ENCODE measurements at places on chromosomes 1 and 21. TPM values are rescaled to one million over a fixed set of nuclear protein-coding genes. Genes with fewer than 3 reads are reported as not detected.

GRCh38 chr1:114427612-114428011, 83.4 kb downstream of the TRIM33 start:
- H3K4me1 ChIP-seq = peaks cover 11% of the 10 kb centered on the region
- H3K4me3 ChIP-seq = no peak overlapping the region
- peaks cover 14% of the 10 kb centered on the region for H3K36me3 ChIP-seq
- no peak overlapping the region for H3K27ac ChIP-seq

DNALI1 gene
- total RNA-seq = 0.42 TPM

DNA sequence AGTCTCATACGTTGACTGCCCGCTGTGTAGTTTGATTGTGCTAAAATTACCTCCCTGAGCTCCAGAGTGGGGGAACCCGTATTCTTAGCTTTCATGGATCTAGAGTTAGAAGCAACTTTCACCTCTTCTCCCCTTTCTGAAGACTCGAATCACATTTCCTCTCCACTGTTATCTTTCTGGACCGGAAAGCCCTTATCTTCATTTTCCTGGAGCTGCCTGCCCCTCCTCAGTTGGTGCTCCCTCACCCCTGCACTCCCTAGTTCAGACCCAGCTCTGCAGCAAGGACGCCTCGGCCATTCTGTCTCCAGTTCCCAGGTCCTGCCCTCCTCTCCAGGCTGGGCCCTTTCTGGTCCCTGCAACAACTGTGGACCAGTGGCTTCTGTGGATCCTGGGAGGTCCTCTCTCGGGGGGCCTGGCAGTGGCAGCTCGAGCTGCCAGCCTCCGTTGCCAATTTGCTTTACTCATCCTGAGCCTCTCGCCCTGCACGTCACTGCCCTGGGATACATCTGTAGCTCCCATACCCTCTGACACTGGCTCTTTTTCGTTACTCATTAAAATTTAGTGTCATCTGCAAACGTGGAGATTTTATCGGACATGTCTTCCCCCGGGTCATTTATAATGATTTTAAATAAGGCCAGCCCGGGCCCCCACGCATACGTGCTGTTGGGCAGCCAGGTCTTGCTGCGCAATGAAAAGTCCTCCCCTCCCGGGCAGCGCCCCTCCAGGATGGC, 141.5 kb upstream of the VAMP3 start:
- no peak for DNase-seq
- H3K27me3 ChIP-seq = peaks cover 81% of the 10 kb centered on the region
- H3K36me3 ChIP-seq = no peaks in the 10 kb centered on the region
- no peaks in the 10 kb centered on the region for H3K4me1 ChIP-seq
- no peak overlapping the region for H3K27ac ChIP-seq

GRCh38 chr1:44842486-44842861, 579 bp downstream of the PTCH2 start:
- H3K27me3 ChIP-seq = no peaks in the 10 kb centered on the region
- no peak overlapping the region for H3K27ac ChIP-seq
- DNase-seq = no peak
- H3K36me3 ChIP-seq = no peaks in the 10 kb centered on the region

DNA sequence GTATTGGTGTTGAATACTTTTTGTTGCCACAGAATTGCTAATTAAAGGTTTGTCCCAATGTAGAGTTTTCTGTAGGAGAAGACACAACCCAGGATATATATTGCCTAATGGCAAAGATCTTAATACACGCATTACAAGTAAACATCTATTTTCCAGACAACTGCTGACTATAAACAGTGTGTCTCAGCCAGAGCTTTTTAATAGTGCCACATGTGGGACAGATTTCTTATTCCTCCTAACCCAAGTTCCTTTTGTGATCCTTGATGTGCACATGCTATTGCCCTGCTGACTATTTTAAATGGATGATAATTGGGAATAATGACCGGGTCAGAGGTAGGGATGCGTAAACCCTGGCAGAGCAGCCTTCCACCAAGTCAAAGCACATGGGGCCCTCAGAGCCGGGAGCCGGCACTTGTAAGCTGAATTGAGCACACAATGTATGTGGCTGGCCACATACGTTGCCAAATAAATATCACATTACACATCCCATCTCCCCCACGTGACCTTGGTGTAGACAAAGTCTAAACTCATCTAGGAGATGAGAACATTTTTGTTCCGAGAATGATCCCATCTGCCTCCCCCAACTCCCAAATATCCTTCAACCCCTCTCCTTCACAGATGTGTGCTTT, 209.8 kb upstream of the NFIA start:
- H3K27ac ChIP-seq = no peak overlapping the region
- no peaks in the 10 kb centered on the region for H3K4me1 ChIP-seq
- H3K36me3 ChIP-seq = no peaks in the 10 kb centered on the region
- no peak overlapping the region for H3K4me3 ChIP-seq
- no peak for DNase-seq

DNA sequence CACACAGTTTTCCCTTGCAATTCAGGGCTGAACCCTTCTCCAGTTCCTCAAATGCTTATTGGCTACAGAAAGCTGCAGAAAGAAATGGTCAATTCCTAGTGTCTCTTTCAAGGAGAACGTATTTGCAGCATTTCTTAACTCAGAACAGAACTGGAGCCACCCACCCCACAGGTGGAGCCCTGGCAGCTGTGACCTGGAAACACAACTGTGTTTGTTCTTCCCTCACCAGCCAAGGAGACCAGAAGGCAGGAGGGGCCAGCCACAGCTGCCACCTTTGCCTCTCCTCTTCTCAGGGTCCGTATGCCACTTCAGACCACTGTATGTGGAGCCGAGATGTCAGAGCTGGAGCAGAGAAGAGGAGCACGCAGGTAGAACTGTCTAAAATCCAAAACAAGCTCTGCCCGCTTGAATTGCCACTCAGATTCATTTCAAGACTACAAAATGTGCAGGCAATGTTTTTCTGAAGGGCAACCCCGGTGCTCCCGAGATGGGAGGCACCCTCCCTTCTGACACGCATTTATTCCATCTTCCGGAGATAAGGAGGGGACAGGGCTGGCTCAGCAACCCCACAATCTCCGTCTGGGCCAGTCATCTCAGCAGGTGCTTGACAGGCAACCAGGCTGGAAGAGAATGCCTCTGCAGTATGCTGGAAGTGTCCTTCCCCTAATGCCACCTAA, 16.7 kb downstream of the CD247 start:
- no peak overlapping the region for H3K4me3 ChIP-seq
- H3K4me1 ChIP-seq = no peaks in the 10 kb centered on the region
- no peaks in the 10 kb centered on the region for H3K36me3 ChIP-seq
- H3K27me3 ChIP-seq = peaks cover 6% of the 10 kb centered on the region

DNA sequence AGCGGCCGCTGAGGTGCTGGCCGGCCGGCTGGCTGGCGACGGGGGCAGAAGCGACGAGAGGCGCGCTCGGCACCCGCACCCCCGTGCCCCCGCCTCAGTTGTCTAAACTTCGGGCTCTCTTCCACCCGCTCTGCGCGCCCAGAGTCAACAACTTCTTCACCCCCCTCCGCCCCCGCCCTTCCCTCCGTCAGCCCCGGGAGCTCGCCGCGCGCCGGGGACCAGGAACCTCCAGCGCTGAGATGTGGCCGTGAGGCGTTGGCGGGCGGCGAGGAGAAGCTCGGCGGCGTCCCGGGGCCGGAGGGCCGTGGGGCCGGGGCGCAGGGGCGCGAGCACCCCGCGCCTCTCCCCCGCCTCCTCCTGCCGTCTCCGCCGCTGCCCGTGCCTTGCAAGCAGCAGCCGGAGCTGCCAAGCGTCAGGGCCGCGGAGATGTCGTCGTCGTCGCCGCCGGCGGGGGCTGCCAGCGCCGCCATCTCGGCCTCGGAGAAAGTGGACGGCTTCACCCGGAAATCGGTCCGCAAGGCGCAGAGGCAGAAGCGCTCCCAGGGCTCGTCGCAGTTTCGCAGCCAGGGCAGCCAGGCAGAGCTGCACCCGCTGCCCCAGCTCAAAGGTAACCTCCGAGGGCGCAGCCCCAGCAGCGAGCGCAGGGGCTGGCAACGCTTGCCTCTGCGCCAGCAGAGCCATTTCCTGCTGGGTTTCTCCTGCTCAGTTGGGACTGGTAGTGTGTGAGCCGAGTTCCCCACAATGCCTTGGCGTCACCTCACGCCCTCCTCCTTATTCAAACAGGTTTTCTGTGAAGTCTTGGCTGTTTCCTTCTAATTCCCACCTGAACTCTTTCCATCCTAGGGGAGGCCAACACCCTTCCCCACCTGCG, 710 bp downstream of the PPP2R5A start:
- H3K36me3 ChIP-seq = no peaks in the 10 kb centered on the region
- peak overlapping the region; percentile 96 for H3K4me3 ChIP-seq
- peak overlapping the region; percentile 91 for H3K27ac ChIP-seq
- no peaks in the 10 kb centered on the region for H3K27me3 ChIP-seq

GRCh38 chr1:167509587-167509986, 8.7 kb downstream of the CD247 start:
- H3K4me3 ChIP-seq = no peak overlapping the region
- no peaks in the 10 kb centered on the region for H3K36me3 ChIP-seq
- H3K4me1 ChIP-seq = no peaks in the 10 kb centered on the region
- H3K27ac ChIP-seq = no peak overlapping the region
- peaks cover 20% of the 10 kb centered on the region for H3K27me3 ChIP-seq

GRCh38 chr1:165420655-165421054, 24.3 kb downstream of the RXRG start:
- H3K36me3 ChIP-seq = no peaks in the 10 kb centered on the region
- no peaks in the 10 kb centered on the region for H3K27me3 ChIP-seq
- H3K4me3 ChIP-seq = no peak overlapping the region
- no peak overlapping the region for H3K27ac ChIP-seq

- peak overlapping the region; percentile 14 for H3K4me3 ChIP-seq
- DNase-seq = peak; percentile 66
- H3K36me3 ChIP-seq = no peaks in the 10 kb centered on the region
- H3K27me3 ChIP-seq = no peaks in the 10 kb centered on the region
Observed at GRCh38 chr1:8070381-8070811, 44.3 kb upstream of the ERRFI1 start.

GRCh38 chr1:47901001-47901575, 96.1 kb downstream of the TRABD2B start:
- no peaks in the 10 kb centered on the region for H3K36me3 ChIP-seq
- no peak overlapping the region for H3K4me3 ChIP-seq
- no peak overlapping the region for H3K27ac ChIP-seq
- H3K4me1 ChIP-seq = peaks cover 68% of the 10 kb centered on the region
- DNase-seq = no peak

- H3K27me3 ChIP-seq = no peaks in the 10 kb centered on the region
- H3K36me3 ChIP-seq = no peaks in the 10 kb centered on the region
- H3K4me3 ChIP-seq = no peak overlapping the region
- 0 out of 2 replicates have a peak, but pooled peaks cover 12% of the 10 kb centered on the region for H3K4me1 ChIP-seq
- no peak for DNase-seq
Observed at GRCh38 chr21:17388226-17388625, 124.6 kb upstream of the CXADR start.

DNA sequence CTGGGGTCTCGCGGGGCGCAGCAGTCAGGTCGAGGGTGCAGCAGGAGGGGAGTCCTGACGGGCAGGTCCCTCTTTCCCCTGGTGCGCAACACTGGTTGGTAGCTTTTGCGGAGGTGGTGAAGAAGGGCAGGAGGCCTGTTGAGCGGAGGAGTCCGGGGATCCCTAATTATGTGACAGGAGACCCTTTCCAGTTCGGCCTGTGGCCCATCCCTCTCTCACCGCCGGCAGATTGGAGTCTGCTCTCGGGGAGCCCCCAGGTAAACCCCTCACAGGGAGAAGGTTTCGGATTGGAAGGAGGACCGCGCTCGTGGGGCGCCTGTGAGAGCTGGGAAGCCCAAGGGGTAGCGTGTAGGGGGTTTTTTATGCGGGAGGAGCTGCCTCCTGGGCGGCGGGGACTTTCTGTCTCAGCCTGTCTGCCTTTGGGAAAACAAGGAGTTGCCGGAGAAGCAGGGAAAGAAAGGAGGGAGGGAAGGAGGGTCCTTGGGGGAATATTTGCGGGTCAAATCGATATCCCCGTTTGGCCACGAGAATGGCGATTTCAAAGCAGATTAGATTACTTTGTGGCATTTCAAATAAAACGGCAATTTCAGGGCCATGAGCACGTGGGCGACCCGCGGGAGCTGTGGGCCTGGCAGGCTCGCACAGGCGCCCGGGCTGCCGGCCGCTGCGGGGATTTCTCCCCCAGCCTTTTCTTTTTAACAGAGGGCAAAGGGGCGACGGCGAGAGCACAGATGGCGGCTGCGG, 9.5 kb downstream of the SIM2 start:
- no peak for DNase-seq
- H3K27ac ChIP-seq = no peak overlapping the region
- H3K36me3 ChIP-seq = no peaks in the 10 kb centered on the region
- H3K4me3 ChIP-seq = no peak overlapping the region
- H3K4me1 ChIP-seq = no peaks in the 10 kb centered on the region

PPP1R15B gene
- 20.1 TPM for total RNA-seq

DNA sequence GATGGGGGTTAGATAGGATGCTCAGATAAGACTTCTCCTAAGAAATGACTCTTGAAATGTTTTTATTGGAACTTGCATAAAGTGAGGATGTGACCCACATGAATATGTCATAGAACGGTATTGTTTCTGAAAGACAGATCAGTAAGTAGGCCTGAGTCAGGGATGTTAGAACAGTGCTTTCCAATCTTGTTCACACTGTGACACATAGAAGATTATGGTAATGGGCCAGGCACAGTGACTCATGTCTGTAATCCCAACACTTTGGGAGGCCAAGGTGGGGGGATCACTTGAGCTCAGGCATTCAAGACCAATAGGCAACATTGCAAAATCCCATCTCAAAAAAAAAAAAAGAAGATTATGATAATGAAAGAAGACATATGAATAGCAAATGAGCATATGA, 32.9 kb downstream of the FMO4 start:
- no peak overlapping the region for H3K4me3 ChIP-seq
- H3K36me3 ChIP-seq = no peaks in the 10 kb centered on the region
- DNase-seq = no peak
- no peak overlapping the region for H3K27ac ChIP-seq
- peaks cover 14% of the 10 kb centered on the region for H3K4me1 ChIP-seq

GRCh38 chr1:15948091-15948591, 27.8 kb downstream of the ZBTB17 start:
- H3K27ac ChIP-seq = no peak overlapping the region
- peaks cover 11% of the 10 kb centered on the region for H3K4me1 ChIP-seq
- H3K36me3 ChIP-seq = peaks cover 48% of the 10 kb centered on the region
- no peak overlapping the region for H3K4me3 ChIP-seq
- no peaks in the 10 kb centered on the region for H3K27me3 ChIP-seq
- DNase-seq = no peak

CSF3R gene
- total RNA-seq = 3.5 TPM

RGS8 gene
- not detected for total RNA-seq

SESN2 gene
- 13.2 TPM for total RNA-seq
